ENCODE measurements at places on chromosomes 1 and 21.

DNA sequence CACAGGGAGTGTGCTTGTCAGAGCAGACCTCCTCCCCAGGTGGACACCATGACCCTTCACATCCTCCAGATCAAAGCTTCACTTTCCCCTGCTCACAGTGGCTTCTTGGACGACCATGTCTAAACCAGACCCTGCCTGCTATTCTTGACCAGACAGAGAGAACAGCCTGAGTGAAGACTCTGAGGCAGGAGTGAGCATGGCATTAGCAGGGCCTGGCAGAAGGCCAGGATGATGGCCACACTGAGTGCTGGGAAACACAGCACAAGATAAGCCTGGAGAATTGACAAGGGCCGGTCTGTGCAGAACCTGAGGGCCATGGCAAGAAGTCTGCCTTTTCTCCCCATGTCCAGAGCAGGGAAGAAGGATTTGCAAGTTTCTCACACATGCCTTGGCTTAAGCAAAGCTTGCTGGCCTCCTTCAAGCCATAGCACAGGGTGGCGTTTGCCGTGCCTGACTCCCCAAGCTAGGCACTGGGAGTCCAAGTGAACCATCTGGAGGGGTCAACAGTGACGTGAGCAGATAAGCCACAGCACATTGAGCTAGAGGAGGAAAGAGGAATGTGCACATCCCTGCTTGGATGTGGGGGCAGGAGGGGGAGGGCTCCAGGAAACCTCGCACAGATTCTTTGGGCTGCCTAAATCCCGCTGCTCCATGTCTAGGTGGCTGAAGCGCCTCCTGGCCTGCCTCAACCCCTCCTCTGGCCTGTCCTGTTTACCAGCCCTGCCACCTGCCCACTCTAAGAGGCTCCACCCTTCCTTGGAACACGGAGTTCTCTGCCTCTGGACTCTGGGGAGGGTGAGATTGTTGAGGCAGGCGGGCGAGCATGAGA lies 87.1 kb downstream of the CD58 start:
- no peak for DNase-seq

GRCh38 chr1:119943216-119943615 lies 46.9 kb upstream of the ADAM30 start:
- no peak for DNase-seq

DNA sequence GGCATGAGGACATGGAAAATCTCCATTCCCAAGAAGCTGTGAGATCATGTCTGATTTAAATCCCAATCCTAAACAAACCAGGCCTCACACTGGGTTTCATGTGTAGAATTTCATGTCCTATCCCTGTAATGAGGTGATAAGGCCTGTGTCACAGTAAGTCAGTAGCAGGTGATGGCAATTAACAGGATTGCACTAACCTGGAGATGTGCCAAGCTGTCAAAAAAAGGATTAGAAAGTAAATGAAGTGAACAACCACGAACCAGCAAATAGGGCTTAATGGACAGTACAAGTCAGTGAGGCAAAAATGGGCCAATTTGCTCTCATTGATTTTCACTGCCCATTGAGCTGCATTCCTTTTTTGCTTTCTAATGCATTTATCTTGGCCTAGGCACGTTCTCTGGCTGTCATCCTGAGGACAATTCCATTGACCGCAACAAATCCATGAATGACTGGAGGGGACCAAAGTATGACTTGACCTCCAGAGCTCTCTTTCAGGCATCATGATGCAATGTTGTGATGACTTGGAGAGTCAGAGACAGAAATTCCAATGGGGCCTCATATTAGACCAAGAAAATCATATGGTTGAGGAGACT lies 673.6 kb upstream of the ADGRL2 start:
- no peak for DNase-seq

GRCh38 chr1:180253585-180254495 lies 23.8 kb downstream of the LHX4 start:
- no peak for DNase-seq

DNA sequence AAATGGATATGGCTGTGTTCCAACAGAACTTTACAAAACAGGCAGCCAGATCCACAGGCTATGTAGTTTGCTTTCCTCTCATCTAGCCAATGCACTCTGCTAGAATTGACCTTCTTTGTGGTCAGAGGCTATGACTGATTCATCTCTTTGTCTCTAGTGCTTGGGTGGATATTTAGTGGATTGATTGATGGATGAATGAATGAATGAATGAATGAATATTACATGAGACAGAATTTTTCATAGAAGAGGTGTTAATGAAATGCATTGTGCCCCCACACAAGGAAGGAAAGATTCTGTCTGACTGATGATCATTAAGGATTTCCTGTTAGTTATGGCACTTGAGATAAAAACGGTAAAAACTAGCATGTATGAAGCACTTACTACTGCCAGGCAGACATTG lies 50.5 kb upstream of the ZYG11A start:
- DNase-seq: no peak

GRCh38 chr1:33273961-33274371 lies 17.7 kb downstream of the ZNF362 start:
- DNase-seq: no peak

DNA sequence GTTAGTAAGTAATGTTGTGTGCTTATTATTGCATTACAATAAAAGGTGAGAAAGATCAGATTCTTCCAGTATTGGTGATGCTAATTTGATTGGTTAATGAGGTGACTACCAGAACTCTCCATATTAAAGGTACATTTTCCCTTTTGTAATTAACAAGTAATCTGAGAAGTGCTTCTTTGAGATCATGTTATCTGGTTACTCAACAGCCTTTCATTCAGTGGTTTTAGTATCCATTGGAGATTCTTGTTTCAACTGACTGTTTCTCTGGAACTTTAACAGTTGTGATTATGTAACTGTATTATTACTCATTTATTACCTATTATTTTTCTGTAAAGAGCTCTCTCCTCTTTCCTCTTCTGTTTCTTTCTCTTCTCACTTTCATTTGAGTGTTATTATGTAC lies 86.7 kb downstream of the PEX14 start:
- no peak for DNase-seq

Data from vagina (tissue), 2 donors.